ENCODE measurements at places on chromosomes 7 and 10. TPM values are rescaled to one million over a fixed set of nuclear protein-coding genes. Genes with fewer than 3 reads are reported as not detected.

The PIK3AP1 gene
- 9.8 TPM for total RNA-seq

The TMEM130 gene
- total RNA-seq, result 3.5 TPM

The CRTAC1 gene
- total RNA-seq, result 2.6 TPM

The ZPBP gene
- total RNA-seq, result not detected
